ENCODE measurements at places on chromosomes 4 and X. TPM values are rescaled to one million over a fixed set of nuclear protein-coding genes. Genes with fewer than 3 reads are reported as not detected.

UXT gene
- 93.2 TPM for total RNA-seq

DNA sequence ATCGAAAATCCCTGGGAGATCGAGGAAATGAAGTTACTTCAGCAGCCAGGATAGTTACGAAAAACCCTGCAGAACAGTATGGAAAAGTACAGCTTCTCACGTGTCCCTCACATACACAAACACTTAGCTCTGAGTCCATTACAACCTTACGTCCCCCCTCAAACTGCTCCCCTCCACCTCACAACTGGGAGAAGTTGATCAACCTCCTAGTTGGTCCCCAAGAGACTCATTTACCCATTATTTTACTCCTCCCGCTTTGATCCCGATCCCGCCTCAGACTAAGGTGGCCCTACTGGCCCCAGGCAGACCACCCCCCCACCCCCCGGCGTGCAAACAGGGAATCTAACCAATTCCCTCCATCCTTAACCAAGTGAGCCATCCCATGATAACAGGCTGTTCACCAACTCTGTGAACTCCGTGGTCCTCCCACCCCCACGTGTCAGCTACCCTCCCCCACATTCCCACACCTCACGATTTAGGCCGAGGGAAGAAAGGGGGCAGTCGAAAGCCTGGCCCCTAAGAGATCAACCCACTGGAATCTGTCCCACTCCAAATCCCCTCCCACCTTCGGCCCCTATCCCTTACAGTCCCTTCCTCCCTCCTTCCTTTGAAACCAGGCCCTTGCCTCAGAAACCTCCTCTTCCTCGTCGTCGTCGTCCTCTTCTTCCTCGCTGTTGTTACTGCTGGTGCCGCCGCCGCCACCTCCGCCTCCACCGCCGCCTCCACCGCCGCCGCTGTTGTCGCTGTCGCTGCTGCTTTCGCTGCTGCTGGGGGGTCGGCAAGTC is 755 bp downstream of the ANKRD17 start:
- DNase-seq = no peak

COL4A5 gene
- total RNA-seq = 6.3 TPM

FAM193A gene
- total RNA-seq = 14.5 TPM

DNA sequence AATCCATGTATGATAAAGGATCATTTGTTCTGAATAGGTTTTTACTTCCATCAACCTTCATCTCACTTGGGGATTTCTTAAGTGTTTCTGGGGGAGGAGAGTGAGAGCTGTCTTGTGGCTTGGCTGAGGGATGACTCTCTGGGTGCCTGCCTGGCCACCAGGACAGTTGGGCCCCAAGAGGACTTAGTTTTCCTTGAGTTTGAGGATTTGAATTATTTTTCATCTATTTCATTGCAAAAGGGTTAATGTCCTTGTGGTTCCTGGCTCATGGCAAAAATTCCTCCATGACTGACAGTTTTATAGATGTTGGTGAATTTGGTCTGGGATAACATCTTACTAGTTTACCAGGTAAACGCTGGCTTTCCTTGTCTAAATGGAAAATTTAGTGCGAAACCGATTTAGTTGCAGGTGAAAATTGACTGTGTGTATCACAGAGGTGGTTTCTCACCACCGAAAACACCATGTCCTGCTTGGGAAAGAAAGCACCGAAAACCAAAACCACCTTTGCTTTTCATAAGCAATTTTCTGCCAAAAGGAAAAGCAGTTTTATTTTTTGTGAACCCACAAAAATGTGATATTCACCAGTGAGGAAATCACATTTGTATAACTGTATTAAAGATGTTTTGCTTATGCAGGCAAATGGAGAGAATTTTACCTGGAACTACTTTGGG is 331.3 kb upstream of the SFRP2 start:
- no peak for DNase-seq

DNA sequence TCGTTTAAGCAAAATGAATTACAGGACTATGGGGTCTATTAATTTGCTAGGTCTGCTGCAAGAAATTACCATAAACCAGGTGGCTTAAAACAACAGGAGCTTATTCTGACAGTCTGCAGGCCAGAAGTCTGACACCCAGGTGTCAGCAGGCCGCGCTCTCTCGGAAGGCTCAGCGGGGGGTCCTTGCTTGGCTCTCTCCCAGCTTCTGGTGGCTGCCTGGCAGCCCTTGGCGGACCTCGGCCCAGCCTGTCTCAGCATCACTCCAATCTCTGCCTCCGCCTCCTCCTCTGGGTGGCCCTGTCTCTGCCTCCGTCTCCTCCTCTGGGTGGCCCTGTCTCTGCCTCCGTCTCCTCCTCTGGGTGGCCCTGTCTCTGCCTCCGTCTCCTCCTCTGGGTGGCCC is 580.5 kb upstream of the FAT1 start:
- DNase-seq = no peak

DNA sequence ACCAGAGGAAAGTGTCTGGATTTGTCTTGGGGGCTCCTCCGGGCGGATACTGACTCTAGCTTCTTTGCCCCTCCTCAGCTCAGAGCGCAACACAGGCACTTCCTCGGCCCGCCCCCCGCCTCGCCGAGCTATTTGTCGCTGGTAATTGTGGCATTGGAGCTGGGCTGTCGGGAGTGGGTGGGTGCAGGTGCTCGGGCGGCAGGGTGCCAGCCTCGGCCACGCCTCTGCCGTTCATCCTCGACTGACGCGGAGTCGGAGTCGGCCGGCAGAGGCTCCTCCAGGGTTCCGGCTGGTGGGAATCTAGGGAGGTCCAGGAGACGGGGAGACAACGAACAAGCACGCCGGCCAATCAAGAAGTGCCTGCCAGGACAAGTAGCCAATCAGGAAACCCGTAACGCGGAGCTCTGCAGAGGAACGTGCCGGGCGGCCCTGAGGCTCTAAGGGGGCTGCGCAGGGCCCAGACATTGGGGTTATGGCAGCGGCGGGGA is 3.9 kb upstream of the SYN1 start:
- peak; percentile 59 for DNase-seq

DNA sequence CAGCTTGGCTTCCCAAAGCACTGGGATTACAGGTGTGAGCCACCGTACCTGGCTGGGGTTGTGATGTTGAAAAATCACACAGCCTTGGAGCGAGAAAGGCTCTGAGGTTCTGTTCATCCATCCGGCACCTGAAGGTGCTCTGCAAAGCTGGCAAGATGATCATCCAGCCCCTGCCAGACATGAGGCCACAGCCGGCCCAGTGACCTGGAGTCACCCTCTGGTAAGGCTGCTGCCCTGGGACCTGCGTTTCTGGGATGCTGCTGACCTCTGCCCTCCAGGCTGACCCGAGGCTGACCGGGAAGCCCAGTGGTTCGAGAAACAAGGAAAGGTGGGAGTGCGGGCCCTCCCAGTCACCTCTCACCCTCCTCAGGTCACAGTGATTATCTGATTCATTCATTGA is 13.5 kb upstream of the WFS1 start:
- DNase-seq = no peak

TMPRSS11A gene
- total RNA-seq = not detected

DNA sequence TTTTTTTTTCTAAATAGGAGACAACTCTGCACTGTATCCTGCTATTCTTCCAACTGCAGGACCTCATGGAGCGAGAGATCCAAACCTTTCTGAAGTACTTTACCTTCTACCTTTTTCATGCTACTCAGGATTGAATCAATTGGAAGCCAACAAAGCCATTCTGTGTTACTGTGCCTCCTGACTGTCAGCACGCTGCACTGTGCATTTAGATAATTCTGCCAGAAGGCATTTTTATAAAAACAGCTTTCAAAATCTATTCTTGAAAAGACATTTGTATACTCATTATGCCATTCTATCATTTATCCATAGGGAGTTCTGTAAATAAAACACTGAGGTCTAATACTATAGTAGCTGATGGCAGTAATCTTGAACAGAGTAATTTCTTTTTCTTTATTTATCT is 142.8 kb downstream of the SLIT2 start:
- no peak for DNase-seq

CFI gene
- 10.6 TPM for total RNA-seq

DNA sequence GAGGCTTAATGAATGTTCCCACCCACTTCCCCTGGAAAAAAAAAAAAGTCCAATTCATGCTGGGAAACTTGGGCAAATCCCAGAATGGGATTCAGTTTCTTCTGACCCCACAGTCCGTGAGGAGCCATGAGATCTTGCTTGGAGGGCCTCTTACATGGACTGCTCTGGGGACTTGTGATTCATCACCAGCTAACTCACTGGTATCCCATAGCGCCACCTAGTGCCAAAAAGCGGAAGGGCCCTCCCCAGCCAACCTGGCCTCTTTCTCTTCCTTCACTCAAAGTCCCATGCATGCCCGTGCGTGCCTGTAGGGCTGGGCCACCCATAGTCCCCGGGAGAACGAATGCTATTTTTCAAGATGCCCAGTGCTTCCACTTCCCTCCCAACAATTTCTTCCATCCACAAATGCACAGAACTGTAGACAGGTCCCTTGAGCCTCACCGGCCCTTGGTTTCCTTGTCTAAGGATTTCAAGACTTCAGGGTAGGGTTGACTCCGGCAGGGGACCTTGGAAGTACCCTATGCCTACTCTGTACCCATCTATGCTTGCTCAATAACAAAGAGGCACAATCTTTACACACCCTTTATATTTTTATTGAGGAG is 5.1 kb downstream of the RTL5 start:
- peak; percentile 89 for DNase-seq

KIAA1210 gene
- total RNA-seq = not detected

All from Right ventricle myocardium superior (tissue), 1 donor.